ENCODE measurements at places on chromosomes 5 and 9.

GRCh38 chr5:55440188-55440646 lies 94.5 kb downstream of the PLPP1 start:
- no peak for DNase-seq

- DNase-seq: no peak
These were observed 34.5 kb upstream of the SMAD5 start for GRCh38 chr5:136098176-136098575.

- DNase-seq: no peak
These were observed 1.7 kb downstream of the CAMSAP1 start for GRCh38 chr9:135905380-135906258.

DNA sequence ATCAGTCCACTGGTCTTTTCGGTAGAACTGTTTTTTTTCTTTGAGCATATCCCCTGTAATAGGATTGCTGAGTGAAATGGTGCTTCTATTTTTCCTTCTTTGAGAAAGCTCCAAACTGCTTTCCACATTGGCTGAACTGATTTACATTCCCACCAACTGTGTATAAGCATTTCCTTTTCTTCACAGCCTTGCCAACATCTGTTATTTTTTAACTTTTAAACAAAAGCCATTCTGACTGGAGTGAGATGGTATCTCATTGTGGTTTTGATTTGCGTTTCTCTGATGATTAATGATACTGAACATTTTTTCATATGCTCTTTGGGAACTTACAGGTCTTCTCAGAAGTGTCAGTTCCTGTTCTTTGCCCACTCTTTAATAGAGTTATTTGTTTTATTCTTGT lies 764.7 kb downstream of the MTRR start:
- DNase-seq: no peak

DNA sequence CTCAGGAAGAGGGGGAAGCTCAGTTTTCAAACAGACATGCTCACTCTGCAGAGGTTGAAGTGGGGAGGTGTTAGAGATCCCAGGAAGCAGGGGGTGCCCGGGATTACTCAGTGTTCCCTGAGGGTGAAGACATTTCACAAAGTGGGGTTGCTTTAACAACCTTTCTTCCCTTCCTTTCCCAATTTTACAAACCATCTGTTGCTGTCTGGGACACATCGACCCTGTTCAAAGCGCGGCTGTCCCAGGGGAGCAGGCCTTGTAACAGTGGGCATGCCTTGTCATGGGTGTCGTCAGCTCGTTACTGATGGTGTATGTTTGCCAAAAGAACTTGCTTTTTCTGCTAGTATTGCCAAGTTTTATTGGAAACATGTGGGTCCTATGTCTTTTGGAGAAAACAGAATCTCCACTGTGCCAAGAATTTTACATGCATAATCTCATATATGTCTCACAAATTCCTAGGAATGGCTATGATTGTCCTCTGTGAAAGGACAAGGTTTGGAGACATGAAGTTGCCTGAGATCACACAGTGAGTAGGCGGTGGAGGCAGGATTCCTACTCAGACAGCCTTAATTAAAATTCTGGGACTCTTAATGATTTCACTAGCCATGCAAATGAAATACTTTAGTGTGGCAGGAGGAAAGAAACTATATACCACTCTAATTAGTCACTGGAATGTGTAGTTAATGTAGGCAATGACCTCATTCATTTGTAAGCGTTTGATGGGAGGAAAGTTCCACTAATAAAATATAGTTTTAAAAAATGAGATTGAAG lies 198.9 kb downstream of the NXNL2 start:
- no peak for DNase-seq
